ENCODE measurements at places on chromosomes 2 and 18. TPM values are rescaled to one million over a fixed set of nuclear protein-coding genes. Genes with fewer than 3 reads are reported as not detected.
A peak's percentile ranks its signal among the peaks of the same experiment; 100 is the strongest.

DNA sequence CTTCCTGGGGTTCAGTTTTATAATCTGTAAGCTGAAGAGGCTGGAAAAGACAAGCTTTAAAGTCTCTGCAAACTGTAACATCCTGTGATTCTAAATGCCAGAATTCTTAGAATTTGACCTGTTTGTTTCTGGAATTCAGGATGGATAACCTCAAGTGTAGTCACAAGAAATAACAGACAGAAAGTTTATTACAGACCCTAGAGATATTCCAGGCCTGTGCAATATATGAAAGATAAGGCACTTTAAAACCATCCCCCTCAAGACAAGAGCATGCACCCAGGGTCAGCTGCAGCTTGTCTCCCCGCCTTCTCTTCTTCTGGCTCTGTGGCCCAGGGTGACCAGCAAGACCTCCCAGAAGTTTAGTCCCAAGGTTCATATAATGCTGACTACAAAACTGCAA is 298.7 kb upstream of the ACVR2A start:
- no peak for DNase-seq

The MALL gene
- 5.1 TPM for total RNA-seq

- no peak for DNase-seq
Observed at GRCh38 chr18:47457614-47458013, 206.2 kb upstream of the SKOR2 start.

- DNase-seq: no peak
Observed at GRCh38 chr2:205860181-205860580, 177.9 kb downstream of the NRP2 start.

The DSG4 gene
- total RNA-seq: not detected

The POTEJ gene
- not detected for total RNA-seq

The GNLY gene
- not detected for total RNA-seq

DNA sequence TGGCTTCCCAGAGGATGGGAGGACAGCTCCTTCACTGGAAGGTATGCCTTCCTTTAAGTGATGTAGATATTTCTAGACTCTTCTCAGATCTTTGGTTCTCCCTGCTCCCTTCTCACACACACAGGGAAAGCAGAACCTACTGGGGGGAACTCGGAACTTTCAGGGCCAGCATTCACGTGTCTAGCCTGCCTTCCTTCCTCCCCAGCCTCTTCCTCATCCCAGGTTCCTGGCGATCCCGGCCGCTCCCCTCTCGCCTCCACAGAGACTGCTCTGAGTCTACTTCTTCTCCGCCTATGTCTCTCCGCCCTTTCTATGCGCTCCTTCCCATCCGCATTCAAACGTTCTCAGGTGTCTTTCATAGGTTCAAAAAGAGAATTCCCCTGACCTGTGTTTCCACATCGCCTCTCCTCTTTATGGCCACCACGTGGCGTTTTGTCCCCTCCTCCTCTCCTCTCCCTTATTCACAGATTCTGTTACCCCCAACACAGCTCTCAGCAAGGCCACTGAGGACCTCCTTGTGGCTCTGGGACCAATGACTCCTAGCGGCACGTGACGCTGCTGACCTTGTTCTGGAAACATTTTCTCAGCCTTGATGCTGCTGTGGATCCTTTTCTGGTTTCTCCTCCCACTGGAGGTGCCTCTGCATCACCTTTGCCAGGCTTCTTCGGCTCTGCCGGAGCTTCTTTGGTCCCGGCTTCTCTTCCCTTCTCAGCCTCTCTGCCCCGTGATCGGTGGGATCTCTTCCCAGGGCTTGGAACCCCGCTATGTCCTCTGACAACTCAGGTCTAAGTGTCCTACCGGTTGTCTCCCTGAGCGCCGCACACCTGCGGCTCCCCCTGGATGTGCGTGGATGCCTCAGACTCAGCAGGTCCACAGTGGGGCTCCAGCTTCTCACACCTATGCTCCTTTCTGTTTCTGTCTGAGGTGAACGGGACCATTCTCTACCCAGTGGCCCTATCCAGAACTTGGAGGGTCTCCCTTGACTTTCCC is 77.5 kb downstream of the VAPA start:
- no peak for DNase-seq

- peak; percentile 72 for DNase-seq
Observed at GRCh38 chr2:84906900-84907714, 1.7 kb downstream of the TMSB10 start.

The GTF3C2 gene
- total RNA-seq: 147 TPM

GRCh38 chr2:235637896-235638295 is 144.1 kb downstream of the AGAP1 start:
- DNase-seq: no peak

DNA sequence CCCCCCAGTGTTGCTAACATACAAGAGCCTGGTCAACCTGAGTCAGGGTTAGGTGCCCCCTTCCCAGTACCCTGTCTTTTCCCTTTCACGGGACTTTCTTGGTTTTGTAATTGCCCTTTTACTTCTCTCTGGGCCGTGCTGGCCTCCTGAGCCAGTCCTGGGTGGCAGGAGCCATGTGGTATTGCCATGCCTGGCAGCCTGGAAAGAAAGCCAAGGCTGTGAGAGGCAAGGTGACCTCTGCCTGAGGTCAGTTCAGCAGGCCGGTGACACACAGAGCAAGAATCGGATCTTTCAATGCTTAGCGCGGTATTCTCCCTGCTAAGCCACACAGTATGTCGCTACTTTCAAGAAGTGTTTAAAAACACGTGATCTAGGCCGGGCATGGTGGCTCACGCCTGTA is 52.3 kb downstream of the C18orf63 start:
- DNase-seq: no peak

GRCh38 chr2:108594132-108594981 is 60.1 kb downstream of the LIMS1 start:
- no peak for DNase-seq

The ANKRD23 gene
- total RNA-seq: 4.4 TPM

GRCh38 chr18:11160313-11160712 is 10.9 kb upstream of the PIEZO2 start:
- no peak for DNase-seq

All from H7 (cell line).